Endothelial cell (in vitro differentiated cells): ENCODE measurements at places on chromosomes 7 and 10.

DNA sequence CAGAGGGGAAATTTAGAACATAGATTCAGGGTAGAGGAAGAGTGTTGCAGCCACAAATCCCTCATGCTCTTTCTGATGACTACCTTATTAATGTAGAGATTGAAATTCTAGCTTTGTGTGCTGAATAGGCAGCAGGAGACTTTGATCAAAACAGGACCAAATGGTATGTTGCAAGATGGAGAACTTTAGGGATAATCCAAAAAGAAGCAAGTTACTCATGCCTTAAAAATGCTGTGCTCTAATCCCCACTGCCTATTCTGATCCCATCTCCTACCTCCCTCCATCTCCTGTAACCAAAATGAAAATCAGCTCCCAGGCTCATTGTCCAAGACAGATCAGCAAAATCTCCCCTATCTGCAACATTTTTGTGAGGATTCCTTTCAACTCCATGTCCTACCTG, 31.3 kb downstream of the CH25H start:
- no peak for DNase-seq

DNA sequence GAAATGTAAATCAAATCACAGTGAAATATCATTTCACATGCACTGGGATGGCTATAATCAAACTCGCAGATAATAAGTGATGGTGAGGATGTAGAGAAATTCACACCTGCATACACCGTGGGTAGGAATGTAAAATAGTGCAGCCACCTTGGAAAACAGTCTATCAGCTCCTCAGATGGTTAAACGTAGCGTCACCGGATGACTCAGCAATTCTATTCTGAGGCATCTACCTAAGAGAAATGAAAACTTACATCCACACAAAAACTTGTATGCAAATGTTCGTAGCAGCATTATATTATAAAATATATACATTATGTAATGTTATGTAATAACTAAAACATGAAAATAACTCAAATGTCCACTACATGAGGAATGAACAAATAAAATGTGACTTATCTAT, 38.9 kb downstream of the SH3PXD2A start:
- DNase-seq = no peak

DNA sequence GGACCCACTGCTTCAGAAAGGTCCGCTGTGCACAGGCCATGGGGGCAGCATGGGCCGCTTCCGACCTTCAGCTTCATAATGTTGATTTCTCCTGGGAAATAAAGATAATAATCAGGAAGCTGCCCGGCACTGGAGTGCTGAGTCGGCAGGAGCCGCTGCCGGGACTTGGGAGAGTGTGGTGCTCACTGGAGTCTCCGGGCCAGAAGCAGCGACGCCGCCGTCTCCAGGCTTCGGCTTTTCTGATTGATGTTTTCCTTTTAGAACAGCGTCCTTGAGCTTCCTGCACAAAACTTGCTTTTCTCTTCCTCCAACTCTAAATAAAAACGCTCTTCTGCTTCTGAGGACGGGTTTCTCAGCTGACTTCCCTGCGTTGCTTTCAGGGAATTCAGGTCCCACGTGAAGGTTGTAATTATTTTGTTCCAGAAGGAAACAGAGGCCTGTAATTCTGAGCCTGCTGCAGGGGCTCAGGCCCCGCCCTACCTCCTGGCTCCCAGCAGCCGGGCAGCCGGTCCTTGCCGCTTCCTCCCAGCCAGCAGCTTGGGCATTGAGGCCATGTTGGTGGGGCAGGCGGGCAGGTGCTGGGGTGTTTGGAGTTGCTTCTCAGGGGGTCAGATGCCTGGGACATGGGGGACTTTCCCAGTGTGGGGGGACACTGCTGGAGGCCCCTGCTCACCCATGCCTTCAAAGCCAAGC, 14.7 kb downstream of the PWWP2B start:
- no peak for DNase-seq

DNA sequence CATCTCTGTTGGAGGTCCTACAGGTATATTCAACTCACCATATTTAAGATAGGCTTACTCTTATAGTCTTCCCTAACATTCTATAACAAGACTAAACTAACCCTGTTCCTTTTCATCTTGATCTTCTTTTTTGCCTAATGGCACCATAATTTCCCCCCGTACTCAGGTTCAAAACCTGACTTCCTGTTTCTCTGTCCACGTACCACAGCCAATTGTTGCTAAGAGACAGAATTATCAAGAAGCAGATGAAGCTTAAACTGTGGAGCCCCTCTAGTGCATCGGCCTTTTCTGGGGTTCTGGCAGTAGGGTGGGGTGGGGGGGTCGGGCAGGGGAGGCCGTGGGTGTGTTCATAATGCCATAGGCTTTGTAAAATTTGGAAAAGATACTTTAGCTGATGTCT, 109.2 kb downstream of the EVX1 start:
- no peak for DNase-seq

DNA sequence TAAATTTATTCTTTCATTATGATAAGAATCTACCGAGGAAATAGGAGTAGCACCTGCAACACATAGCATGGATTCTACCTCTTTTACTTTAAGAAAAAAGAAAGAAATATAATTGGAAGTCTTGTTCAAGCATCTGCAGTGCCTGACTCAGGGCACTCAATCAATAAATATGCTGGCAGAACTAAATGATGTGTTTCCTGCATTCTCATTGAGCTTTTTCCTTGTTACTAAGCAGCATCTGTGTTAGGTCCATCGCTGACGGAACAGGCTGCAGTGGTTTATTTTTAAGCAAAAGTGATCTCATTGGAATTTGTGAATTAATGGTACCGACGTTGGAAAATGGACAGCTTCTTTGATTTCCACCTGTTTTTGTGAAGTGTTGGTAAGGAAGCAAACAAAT, 417.5 kb downstream of the DPP6 start:
- DNase-seq = no peak

GRCh38 chr10:69480068-69480412, 28.8 kb downstream of the TSPAN15 start:
- DNase-seq = peak; percentile 37

DNA sequence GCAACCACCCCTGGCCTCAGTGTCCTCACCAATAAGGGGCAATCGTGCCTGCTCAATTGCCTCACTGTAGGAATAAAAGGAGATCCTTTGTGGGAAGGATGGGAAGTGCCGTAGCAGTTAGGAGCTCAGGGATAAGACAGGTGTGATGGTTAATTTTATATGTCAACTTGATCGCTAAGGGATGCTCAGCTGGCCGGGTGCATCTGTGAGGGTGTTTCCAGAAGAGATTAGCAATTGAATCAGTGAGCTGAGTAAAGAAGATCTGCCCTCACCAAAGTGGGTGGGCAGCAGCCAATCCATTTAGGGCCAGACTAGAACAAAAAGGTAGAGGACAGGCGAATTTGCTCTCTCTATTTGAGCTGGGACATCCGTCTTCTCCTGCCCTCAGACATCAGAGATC, 46.3 kb downstream of the BUB3 start:
- DNase-seq = no peak

- peak; percentile 61 for DNase-seq
Measured at GRCh38 chr7:85023066-85023712, 163.7 kb downstream of the SEMA3D start.
